ENCODE measurements at places on chromosomes 3 and 15. TPM values are rescaled to one million over a fixed set of nuclear protein-coding genes. Genes with fewer than 3 reads are reported as not detected.

TMEM62 gene
- total RNA-seq = 9.0 TPM

P2RY14 gene
- total RNA-seq = 2.7 TPM

MME gene
- 1.5 TPM for total RNA-seq

LXN gene
- total RNA-seq = 1.2 TPM

UPK1B gene
- total RNA-seq = not detected

NEO1 gene
- total RNA-seq = 21.8 TPM

RAD51 gene
- total RNA-seq = not detected

ZBTB47 gene
- total RNA-seq = 69.3 TPM

PLA2G4E gene
- not detected for total RNA-seq

CD276 gene
- 84.3 TPM for total RNA-seq

CRYGS gene
- total RNA-seq = not detected

SMAD6 gene
- total RNA-seq = 140 TPM

ALG1L2 gene
- total RNA-seq = not detected

RTP2 gene
- not detected for total RNA-seq

TTLL3 gene
- 47.0 TPM for total RNA-seq

MYO5C gene
- 11.0 TPM for total RNA-seq

RGMA gene
- total RNA-seq = 76.7 TPM

NOX5 gene
- 0.53 TPM for total RNA-seq

SEC62 gene
- total RNA-seq = 20.5 TPM

GOLGA8S gene
- total RNA-seq = not detected

SLC12A1 gene
- total RNA-seq = not detected

TMEM212 gene
- not detected for total RNA-seq

C3orf70 gene
- total RNA-seq = 16.5 TPM

OIP5 gene
- total RNA-seq = not detected

ZPLD1 gene
- not detected for total RNA-seq

TP63 gene
- total RNA-seq = not detected

TM4SF4 gene
- not detected for total RNA-seq

CCDC80 gene
- 160 TPM for total RNA-seq

TMEM44 gene
- 2.6 TPM for total RNA-seq

ERC2 gene
- 0.11 TPM for total RNA-seq

SEMA7A gene
- total RNA-seq = 5.5 TPM

LRTM1 gene
- total RNA-seq = not detected

SELENOT gene
- total RNA-seq = 112 TPM

BSN gene
- 0.85 TPM for total RNA-seq

CSNK1G1 gene
- 12.9 TPM for total RNA-seq

PAQR5 gene
- 1.1 TPM for total RNA-seq

CCR1 gene
- 10.2 TPM for total RNA-seq

Measured in ascending aorta (tissue), 2 donors.